Right renal cortex interstitium (tissue), 3 donors: ENCODE measurements at places on chromosomes 5 and 9.

- no peak for DNase-seq
Observed at GRCh38 chr5:172540099-172540870, 86.0 kb upstream of the SH3PXD2B start.

GRCh38 chr5:122144236-122144635 is 14.9 kb downstream of the ZNF474 start:
- no peak for DNase-seq

DNA sequence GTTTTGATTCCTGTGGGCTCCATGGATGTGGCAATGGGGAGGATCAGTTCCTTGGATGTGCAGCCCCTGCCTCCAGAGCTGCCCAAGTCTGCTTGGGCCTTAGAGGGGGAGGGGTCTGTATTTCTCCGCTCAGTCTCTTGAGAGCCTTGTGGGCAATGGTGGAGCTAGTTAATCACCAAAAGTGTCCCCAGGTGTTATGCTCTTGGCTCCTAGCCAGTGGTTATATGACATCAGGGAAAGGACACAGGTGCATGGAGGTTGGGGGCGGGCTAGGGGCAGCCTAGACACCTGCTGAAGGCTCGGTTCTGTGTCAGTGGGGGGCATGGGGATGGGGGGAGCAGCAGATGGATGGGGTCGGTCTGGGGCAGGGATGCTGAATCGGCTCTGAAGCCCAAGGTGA is 12.4 kb upstream of the ARAP3 start:
- no peak for DNase-seq

GRCh38 chr9:13939134-13939533 is 374.8 kb downstream of the NFIB start:
- DNase-seq = no peak

GRCh38 chr9:89799766-89800165 is 195.0 kb downstream of the GADD45G start:
- DNase-seq = no peak

GRCh38 chr9:93280661-93281259 is 96.8 kb downstream of the WNK2 start:
- no peak for DNase-seq

DNA sequence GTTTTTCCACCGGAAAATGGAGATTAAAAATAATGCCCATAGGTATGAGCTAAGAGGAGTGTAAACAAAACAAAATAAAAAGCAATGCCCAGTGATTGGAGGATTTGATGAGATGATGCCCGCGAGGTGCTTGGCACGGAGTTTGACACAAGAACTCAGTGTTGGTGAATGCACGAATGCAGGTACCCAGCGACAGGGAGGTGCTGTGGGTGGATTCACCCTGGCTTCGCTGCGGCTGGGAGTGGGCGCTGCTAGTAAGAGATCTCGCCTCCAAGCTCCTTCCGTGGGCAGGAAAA is 526 bp upstream of the STXBP1 start:
- no peak for DNase-seq

GRCh38 chr9:86660146-86660943 is 287.0 kb downstream of the GAS1 start:
- no peak for DNase-seq

DNA sequence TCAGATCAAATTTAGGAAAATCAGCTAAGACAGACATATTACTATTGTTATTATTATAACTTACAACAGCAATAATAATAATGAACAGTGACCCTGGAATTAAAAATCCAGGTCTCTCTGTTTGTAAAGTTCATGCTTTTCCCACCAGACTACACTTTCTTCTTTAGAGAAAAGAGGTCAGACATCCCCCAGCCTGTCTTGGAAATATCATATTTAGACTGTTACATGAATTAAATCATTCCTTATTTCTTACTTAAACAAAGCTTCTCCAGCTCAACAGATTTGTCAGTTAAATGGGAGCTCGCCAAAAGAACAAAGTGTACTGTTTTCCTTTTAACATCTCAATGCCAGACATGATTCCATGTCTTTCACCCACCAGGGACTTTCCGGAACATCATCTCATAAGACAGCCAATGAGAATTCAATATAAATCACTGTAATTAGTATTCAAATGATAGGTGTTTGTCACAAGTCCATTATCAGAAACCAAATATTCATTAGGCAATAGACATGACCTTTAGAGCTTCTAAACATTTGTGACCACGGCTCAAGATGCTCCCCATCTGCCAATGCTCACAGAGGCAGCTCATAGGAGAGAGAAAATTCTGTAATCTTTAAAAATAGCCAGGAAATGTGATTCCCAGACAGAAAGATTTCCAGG is 351.9 kb downstream of the ENC1 start:
- DNase-seq = no peak

DNA sequence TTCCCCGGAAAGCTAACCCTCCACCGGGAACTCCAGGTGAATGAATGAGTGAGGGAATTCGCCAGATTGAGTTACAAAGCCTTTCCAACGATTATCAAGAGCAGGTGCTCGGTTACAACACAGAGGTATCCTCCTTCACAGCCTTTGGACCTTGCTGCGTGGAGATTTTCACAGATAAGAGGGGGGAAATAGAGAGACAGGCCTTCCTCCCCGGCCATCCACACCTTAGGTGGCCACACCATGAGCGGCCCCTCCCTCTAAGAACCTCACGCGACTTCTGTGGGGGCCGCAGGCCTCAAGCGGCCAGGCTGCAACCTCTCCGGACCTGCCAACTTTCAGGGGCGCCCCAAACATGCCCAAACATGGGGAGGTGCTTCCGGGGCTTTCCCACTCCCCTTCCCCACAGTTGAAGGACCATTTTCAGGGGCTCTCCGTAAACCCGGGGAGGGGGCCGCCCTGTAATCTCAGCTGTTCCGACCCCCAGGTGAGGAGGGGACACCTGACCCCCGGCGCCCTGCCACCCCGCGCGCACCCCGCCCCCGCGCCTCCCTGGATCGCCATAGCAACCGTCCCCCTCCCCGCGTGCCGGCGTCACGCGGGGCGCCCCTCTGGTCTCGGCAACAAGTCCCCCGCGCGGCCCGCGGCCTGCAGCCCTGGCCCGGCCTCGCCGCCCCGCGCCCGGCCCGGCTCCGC is 603 bp downstream of the DENND1A start:
- DNase-seq = no peak
